Right forelimb (tissue), 1 donor: ENCODE measurements at places on chromosomes 13 and 19.
A peak's percentile ranks its signal among the peaks of the same experiment; 100 is the strongest.

DNA sequence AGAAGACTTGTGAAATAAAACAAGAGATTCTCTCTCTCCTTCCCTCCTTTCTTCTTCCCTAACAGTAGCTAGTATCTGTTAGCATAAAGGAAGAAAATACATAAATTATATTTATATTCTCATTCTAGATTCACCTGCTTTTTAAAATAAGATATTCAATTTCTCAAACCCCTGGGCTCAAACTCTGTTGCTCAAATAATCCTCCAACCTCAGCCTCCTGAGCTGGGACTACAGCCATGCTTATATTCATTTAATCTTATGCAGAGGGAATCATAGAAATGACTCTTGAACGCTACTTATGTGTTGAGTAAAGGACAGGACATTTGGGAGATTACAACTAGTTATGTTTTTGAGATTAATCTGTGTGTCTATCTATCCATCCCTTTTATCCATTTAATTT, 56.2 kb downstream of the GPC5 start:
- no peak for DNase-seq

- DNase-seq, result no peak
These were observed 46.6 kb upstream of the TSC22D1 start for GRCh38 chr13:44622708-44623107.

DNA sequence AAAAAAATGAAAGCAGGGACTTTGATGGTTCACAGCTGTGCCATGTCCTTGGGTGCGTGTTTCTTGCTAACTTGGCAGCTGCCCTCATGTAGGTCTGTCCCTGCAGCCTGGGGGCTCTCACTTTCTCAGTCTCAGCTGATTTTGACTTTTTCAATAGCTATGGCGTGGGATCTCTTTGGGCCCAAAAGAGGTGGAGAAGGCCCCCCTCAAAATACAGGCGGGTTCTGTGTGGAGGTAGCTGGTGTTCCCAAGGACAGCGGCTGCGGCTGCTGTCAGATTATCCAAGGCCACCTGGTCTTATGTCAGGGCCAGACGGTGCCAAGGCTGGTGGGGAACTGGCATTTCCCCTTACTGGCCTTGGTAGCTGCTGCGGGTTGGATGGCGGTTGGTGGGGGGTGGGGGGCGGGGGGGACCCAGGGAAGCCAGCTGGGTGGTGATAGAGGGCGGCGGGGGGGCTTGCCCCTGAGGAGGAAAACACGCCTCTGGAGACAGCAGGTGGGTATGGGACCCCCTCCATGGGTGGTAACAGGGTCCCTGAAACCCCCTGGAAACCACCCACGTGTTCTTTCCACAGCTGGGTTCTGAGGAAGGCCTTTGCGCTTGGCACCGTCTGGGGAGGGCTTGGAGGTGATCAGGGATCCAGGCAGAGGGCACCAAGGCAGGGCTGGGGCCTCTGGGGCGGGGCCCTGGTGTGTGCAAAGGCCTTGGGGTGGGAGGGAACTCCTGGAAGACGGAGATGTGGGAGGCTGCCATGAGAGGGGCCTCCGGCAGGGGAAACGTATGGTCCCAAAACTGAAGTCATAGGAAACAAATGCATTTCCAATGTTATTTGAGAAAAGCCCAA, 4.1 kb downstream of the TIMM13 start:
- DNase-seq, result no peak

DNA sequence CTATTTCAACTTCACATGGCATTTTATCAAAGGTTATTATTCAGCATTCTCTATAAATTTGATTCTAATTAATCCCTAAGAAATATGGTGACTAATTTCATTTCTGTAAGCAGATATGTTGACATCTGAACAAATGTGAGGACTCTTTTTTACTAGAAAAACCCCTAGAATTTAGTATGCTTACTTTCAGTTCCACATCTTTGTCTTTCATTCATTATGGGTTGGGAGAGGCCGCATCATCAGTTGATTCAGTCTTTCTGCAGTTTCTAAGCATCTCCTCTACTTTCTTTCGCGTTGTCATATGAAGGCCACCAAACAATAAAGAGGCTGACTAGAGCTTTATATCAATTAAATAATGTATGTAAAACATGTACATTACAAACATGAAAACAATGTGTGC, 55.4 kb upstream of the MTIF3 start:
- no peak for DNase-seq

DNA sequence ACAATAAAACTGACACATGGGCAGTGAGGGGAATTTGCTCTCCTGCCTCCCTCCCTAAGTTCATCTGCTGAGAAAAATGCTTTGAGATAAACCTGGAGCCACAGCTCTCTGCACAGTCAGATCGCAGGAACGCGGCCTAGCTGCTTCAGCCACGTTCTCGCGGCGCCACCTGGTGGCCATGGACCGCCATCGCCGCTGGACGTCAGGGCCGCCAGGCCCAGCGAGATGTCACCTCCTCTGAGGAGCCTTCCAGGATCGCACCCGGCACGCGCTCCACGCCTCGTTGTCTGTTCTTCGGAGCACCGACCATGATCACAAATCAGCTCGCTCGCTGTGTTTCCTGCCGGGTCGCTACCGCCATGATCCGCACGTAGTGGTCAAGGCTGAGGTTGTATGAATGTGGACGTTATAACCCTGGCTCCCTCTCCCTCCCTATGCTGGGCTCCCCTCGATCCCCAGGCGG, 20.6 kb upstream of the USP29 start:
- DNase-seq, result peak; percentile 90

- no peak for DNase-seq
These were observed 148.0 kb downstream of the PRR20E start for GRCh38 chr13:57314897-57315520.

GRCh38 chr19:45872095-45872919, 8.2 kb downstream of the FOXA3 start:
- no peak for DNase-seq
